ENCODE measurements at places on chromosomes 4 and X.

GRCh38 chr4:156954587-156954986 is 17.0 kb downstream of the PDGFC start:
- DNase-seq = no peak

- DNase-seq = peak; percentile 31
These were observed 2375.8 kb upstream of the TENM3 start for GRCh38 chr4:179867300-179867878.

DNA sequence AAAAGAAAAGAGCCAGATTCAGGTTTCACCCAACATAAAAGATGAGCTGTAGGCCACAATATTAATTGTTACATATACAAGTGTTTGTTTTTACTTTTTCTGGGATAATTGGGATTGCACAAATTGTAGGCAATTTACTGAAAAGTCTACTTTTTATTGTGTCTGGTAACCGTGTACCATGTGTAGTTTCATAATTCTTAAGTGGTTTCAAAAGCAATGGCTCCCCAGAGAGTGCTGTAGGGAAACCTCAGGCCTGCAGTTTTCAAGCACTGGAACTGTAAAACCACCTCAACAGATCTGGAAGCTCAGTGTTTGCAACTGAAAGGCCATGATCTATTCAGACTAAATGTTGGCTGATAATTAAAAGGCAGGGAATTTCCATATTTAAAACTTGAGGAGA is 53.9 kb upstream of the MMAA start:
- no peak for DNase-seq

DNA sequence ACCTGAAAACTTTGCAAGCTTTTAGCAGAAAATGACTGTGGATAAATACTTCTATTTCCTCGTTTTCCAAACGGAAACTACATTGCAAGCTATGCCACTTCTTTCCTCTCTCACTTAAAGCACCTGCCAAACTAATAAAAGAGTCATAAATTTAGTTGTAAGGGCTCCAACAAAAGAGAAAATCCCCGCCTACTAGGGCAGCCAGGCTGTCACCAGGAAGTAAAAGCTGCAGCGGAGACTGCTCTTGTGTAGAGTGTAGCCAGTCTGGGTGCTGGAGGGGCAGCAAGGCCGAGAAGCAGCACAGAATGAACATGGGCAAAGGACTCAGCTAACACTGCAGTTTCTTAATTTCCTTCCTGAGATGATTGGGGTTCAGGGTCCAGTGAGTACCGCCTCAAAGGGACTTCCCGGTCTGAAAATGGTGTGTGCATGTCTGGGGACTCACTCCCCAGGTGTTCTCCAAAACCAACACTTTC is 89.3 kb upstream of the MAML3 start:
- DNase-seq = no peak

- DNase-seq = no peak
These were observed 48.0 kb downstream of the HCCS start for GRCh38 chrX:11159149-11159548.

GRCh38 chr4:124053872-124054538 is 657.4 kb downstream of the SPRY1 start:
- DNase-seq = no peak

DNA sequence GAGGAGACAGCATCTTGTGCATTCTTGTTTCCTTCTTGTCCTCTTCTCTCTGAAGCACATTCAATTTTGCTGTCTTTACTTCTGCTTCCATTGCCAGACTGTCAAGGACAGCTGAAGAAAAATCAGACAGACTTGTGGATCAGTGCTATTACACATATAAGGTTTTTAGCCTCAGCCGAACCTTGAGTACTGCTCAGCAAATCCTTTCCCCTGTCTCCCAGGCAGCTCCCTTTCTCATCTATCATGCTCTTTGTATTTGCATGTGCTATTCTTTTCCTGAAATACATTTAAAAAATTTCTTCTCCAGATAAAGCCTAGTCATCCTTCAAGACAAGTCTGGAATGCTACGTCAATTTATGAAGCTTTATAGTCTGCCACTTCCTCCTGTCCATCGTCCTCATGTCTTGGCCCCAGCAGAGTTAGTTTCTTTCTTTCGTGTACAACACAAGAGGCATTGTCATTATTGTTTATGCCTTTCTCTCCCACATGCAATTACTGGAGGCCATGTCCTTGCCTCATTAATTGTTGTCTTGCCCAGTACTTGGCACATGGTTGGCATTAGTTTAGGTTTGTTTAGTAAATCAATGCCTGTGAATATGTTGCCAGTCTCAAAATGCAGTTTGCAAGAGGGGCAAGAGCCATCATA is 45.1 kb downstream of the ADGRL3 start:
- no peak for DNase-seq

DNA sequence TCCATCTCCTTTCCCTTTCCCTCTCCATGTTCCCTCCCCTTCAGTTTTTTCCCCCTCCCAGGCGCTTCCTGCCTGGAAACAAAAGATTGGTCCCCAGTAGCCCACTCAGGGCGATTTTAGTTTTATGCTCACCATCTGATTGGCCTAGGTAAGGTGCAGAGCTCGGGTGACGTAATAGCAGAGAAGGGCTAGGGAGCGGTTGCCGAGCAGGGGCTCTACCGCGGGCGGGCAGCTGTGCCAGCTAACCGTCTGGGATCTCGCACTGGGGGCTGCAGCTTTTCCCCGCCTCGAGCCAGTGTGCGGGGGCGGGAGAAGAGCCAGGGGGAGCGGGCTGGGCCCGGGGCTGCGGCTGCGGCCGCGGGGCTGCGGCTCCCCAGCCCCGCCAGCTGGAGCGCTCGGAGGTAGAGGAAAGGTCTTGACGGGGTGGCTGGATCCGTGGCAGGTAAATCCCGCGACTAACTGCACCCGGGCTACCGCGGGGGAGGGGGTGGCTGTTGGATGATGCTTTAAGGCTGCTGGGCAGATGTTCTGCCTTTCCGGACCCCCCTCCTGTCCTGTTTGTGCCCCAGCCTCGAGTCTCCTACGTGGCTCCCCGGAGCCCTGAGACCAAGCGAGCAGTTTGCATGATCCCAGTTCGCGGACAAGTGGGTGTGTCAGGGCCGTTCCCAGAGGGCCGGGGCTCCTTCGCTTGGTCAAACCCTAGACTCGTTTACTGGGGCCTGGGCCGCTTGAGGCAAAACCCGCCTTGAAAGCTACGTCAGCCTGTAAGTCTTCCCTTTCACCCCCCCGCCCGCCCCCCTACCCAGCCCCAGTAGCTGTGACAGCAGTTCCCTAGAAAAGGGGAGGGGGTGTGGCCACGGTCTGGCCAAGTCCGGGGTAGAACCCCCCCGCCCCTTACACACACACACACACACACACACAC is at the start of gene PAK3:
Gene PAK3 (plus strand): TSS at position 218 of the 922 bp plus-strand sequence. CDS start 26,913 bp downstream, outside the sequence.
- peak; percentile 8 for DNase-seq

DNA sequence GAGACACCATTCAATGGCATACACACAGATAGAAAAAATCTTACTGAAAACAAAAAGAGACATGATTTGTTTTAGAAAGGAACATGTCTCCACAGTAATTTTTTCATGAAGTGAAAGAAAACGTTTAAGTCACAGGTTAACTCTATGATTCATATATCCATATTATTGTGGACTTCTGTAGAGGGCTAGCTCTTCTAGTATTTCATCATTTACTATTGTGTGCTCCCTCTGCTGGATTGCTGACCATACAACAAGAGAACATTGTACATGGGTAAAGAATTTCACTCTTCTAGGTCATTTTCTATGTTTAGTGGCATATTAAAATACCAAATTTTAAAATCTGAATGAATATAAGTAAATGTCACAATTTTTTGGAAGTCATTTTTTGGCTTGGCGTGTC is 91.8 kb upstream of the POU3F4 start:
- DNase-seq = no peak

GRCh38 chr4:25958110-25958509 is 44.1 kb downstream of the SMIM20 start:
- no peak for DNase-seq

DNA sequence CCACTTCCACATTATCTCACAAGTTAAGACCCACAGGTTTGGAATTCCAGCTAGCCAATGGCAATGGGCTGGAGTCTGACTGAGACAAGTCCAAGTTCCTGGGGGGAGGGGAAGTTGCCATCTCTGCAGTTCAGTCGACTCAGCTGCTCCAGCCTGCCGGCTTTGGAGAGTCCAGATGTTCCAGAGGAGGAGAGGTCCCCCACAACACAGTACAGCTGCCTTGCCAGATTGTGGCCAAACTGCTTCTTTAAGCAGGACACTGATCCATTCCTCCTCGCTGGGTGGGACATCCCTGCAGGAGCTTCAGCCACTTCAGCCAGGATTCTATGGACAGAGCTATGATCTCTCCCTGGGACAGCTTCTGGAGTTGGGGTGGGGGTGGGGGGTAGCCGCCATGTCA is 199.2 kb downstream of the EDA start:
- no peak for DNase-seq

DNA sequence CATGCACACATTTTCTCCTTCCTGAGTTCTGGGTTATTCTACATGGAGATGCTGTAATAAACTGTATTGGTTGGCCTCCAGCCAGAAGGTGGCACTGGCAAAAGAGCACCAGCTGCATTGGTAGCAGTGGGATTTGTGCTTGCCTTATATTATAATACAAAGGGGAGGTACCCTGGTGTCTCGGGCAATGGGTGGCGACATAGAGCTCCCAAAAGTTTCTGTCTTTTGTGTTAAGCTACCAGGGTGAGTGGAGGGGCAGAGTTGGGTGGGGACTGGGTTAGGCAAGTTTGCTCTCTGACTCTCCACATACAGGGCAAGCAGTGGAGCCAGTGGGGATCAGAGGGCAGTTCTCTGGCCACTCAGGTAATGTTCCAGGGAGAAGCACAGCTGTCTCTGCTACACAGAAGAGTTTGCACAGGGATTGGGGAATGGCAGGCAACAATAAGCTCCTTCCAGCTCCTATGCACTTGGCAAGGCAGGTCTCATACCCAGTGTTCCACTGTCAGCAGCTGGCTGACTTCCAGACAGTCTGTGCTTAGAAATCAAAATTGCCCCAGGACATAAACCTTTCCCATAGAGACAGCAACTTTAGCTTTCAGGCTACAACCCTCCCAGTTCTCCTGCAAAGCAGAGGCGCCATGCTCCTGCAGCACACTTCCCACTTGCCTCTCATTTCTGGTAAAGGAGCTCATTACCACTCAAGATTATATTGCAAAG is 463.9 kb upstream of the PCDH7 start:
- DNase-seq = no peak

GRCh38 chr4:2359591-2360395 is 58.7 kb downstream of the ZFYVE28 start:
- no peak for DNase-seq

DNA sequence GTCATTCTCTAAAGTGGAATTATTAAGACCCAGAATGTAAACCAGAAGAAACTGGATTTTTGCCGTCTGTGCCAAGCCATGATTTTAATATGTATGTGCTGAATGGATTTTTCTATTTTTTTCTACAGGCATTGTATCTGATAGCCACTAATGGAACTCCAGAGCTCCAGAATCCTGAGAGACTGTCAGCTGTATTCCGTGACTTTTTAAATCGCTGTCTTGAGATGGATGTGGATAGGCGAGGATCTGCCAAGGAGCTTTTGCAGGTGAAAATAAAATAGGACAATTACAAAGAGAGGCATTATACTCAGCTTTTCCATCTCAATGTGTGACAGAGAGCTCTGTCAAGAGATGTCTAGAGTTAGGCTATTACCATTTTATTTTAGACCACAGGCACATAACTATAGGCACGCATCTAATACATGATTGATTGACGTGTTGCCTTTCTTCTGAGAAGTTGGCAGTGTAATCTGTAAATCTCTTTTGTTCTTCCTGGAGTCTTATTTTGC is 53.9 kb downstream of the CAPN6 start:
- no peak for DNase-seq

- DNase-seq = no peak
These were observed 305.4 kb upstream of the F9 start for GRCh38 chrX:139224953-139225665.

GRCh38 chrX:149898554-149898953 is 17.6 kb downstream of the MAGEA8 start:
- DNase-seq = no peak

DNA sequence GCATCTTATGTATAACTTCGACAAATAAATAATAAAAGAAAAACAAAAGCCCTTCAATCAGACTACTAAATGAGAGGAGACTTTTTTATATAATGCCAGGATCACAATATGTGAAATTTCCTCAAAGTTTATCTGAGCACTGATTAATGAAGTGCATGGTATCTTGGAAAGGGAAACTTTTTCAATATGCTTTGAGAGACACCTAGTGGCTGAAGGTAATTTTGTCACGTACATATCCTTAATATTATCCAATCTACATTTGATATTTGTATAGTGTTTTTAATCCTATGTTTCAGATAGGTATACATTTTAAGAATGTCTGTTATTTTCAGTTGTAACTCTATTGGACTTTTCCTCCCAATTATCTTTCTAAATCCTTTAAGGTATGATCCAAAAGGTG is 146.8 kb downstream of the KLHL4 start:
- peak; percentile 8 for DNase-seq

- no peak for DNase-seq
These were observed 112.2 kb downstream of the IDS start for GRCh38 chrX:149392921-149393320.

- no peak for DNase-seq
These were observed 173.1 kb upstream of the KLF3 start for GRCh38 chr4:38490753-38491446.

DNA sequence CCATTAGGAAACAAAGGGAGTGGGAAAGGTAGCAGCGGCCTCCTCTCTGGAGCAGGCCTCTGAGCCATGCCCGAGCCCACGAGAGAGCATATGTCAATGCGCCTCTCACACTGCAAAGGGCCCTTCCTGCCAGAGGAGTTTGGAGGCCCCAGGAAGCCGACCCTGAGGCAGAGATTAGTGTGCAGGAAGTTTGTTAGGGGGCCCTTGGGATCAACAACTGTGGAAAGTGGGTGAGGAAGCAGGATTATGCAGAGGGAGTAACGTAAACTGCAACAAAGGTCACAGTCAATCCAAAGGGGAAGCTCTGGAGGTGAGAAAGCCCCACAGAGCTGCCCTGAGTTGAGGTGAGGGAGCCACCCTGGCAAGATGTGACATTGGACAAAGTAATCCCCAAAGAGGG is 17.4 kb downstream of the RTL5 start:
- no peak for DNase-seq

DNA sequence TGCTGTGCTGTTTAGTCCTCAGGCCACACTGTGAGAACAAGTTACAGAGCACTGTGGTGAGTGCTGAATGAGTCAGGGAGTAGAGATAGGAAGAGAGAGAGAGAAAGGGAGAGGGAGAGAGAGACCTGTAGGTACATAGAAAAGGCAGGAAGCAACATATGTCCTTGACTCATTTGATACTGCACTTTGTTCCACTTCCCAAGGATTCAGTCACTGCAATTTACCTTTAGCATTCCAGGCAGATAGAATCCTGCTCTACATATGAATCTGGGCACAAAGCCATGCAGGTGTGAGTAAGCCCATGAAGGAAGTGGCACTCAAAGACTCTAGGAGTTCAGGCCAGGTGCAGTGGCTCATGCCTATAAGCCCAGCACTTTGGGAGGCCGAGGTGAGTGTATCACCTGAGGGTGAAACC is 1.0 kb upstream of the DAPP1 start:
- DNase-seq = peak; percentile 10

GRCh38 chr4:150867148-150867547 is 147.9 kb downstream of the LRBA start:
- DNase-seq = peak; percentile 53

GRCh38 chr4:57122959-57123358 is 12.8 kb upstream of the IGFBP7 start:
- DNase-seq = no peak
